Stimulated activated CD8-positive, alpha-beta memory T cell treated with anti-CD3 and anti-CD28 coated beads, Interleukin-4, amount 100 ng/mL, for 4 hours (primary cell): ENCODE measurements at places on chromosomes 12 and 14.

DNA sequence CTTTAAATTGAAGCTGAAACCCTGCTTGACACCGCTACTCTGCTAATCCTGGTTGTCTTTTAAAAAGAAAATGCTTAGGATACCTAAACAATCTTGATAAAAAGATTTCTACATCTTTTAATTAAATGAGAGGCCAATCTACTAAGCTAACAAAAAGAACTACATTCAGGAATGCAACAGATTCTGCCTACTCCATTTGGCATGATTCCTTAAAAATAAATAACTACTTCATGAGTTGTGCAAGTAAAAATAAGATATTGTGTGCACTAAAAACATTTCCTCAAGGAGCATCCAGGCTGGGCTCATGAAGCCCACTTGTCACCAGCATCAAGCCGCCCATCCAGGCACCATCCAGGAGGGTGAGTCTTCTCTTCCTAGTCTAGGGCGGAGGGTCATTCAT lies 197.5 kb downstream of the PAX9 start:
- DNase-seq, result no peak

DNA sequence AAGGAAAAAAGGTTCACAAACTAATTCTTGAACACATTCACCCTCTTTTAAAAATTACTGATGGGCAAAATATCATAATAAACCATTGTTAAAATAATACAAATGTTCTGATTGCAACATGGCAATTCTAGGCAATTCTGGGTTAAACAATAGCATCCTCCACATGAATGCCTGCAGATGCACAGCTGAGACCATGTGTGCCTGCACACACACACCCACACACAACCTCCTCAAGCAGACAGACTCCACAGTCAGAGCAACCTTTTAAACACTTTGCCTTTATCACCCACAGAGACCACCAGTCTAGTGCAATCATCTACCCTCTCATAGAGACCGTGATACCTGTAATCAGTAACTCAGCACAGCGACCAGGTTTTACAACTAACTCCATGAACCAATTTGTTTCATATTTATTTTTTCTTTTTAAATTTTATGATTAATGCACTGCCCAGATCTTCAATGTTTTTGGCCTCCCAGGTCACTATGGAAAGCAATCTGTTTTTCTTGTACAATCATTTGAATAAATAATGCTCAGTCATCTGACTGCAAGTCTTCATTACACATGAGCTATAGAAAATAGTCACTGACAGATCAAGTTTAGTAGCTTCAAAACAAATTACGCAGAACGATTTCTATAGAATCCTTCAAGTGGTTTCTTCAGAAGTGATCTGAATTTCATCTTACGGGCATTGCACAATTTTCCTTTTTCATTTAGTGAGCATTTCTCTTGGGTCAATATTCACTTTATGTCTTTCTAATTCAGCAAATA lies 105.8 kb downstream of the PRKD1 start:
- DNase-seq, result no peak

DNA sequence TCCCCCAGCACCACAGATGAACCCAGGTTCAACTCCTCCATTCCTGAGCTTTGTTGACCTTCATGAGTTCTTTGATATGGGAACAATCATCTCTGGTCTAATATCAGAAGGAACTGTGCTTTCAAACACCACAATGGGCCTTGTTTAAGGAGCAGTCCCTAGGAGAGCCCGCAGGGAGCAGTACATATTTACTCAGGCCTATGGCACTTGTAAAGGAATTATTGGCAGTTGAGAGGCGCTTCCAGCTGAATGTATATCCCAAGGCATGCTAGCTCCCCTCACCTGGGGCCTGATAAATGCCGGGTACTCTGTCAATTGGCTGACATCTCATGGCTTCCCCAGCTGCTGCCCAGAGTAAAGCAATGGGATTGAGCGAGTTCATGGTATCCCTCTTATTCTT lies 76.2 kb downstream of the ZFP36L1 start:
- DNase-seq, result no peak

DNA sequence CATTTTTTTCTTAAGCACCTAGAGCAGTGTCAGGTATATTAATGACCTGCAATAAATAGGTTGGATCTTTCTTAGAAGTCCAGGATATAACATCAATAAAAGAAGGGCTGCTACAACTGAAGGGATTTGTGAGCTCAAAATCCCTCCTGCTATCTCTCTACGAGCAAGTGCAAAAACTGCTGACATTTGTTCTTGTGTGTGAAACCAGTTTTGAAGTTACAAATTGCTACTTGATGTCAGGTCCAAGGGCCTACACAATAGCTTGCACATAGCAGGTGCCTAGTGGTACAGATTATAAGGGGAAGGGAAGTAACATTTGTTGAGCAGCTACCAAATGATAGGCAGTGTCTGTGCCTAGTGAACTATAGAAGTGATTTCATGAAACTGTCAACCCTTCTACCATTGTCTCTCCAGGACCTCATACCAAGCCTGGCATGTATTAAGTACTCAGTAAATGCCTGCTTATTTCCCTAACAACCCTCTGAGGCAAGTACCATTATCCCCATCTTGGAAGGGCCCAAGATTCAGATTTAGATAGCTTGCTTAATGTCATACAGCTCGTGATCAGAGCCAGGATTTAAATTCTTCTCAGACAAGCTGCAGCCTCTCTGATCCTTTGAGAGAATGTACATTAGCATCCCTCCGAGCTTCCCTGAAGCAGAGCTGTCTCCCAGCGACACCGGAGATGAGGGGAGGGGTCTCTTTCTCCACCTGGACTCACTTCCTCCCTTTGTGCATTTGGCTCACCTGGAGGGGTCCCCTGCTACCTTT lies 300.3 kb downstream of the ZFP36L1 start:
- no peak for DNase-seq

GRCh38 chr12:44558340-44559100 lies 317.6 kb downstream of the NELL2 start:
- DNase-seq, result no peak

GRCh38 chr14:79627058-79627457 lies 584.2 kb downstream of the DIO2 start:
- DNase-seq, result no peak

- no peak for DNase-seq
Measured at GRCh38 chr14:95460647-95461478, 55.6 kb downstream of the SYNE3 start.

DNA sequence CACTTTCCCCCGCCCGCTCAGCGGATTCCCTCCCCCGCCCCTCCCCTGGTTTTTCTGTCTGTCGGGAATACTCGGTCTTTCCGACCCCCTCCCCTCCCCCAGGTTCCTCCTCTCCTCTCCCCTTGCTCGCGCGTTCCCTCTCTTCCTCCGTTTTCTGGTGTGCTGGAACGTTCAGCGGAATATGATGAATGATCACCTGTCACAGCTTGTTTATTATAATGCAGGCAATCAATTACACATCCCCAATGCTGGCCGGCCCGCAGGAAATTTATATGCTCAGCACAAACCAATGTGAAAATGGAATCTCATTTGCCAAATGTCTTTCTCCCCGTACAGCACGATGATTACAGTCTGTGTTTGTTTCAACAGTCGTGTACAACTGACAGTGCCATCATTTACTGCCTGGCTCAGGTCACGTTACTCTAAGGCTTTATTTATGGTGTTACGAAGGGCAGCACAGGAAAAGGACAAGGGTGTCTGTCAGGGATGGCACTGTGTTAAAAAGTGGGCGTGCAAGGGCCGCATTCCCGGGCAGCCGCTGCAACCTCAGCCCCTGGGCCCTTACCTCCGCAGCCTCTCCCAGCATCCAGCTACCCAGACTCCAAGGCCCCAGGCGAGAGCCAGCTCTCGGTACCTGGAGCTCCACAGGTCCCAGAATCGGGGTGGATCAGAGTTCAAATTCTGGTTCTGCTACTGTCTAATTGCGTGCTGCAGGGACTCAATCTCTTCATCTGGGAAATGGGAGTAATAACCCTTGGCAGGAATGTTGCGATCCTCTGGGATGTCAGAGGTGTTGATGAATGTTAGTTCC lies 24.7 kb upstream of the MAP1LC3B2 start:
- DNase-seq, result no peak

- DNase-seq, result no peak
Measured at GRCh38 chr12:116594325-116595038, 35.3 kb downstream of the MAP1LC3B2 start.

DNA sequence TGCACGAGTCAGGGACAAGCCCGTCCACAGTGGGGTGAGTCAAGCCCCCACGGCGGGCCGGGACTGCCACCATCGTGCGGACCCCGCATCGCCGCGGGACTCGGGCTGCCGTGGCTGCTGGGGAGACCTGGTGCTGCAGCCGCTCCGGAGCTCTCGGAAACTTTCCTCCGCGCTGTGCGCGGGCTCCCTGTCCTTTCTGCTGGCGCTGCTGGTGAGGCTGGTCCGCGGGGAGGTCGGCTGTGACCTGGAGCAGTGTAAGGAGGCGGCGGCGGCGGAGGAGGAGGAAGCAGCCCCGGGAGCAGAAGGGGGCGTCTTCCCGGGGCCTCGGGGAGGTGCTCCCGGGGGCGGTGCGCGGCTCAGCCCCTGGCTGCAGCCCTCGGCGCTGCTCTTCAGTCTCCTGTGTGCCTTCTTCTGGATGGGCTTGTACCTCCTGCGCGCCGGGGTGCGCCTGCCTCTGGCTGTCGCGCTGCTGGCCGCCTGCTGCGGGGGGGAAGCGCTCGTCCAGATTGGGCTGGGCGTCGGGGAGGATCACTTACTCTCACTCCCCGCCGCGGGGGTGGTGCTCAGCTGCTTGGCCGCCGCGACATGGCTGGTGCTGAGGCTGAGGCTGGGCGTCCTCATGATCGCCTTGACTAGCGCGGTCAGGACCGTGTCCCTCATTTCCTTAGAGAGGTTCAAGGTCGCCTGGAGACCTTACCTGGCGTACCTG lies 1.1 kb downstream of the PDE3A start:
- no peak for DNase-seq
